Aorta (tissue), 5 donors: ENCODE measurements at places on chromosomes 7 and 10. TPM values are rescaled to one million over a fixed set of nuclear protein-coding genes. Genes with fewer than 3 reads are reported as not detected.

GRCh38 chr7:27842094-27842692 is 102.2 kb downstream of the TAX1BP1 start:
- no peak overlapping the region for H3K27ac ChIP-seq
- no peak for DNase-seq
- H3K4me1 ChIP-seq = no peaks in the 10 kb centered on the region
- H3K36me3 ChIP-seq = no peaks in the 10 kb centered on the region
- H3K27me3 ChIP-seq = no peaks in the 10 kb centered on the region

DNA sequence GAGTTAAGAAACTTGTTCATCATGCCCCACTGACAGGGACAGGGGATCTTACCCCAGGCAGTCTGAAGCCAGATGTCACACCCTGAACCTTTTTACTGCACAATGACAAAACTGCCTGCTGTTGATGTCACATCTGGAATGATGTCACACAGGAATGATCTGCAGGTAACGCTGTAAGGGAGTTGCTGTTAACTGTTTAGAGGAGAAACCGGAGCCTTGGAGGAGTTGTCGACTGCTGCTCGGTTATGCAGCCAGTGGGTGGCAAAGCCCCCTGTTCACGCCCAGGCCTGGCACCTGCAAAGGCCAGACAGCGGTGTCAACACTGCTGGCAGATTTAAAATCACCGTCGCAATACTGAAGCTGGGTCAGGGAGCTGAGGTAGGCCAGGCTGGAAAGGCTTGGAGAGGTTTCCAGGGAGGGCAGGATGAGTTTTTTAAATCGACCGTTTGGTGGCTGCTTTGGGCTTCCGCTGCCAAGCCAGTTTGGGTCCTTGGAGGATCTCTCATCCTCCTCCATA is 10.0 kb upstream of the SLIT1 start:
- H3K4me3 ChIP-seq = no peak overlapping the region
- H3K4me1 ChIP-seq = no peaks in the 10 kb centered on the region
- no peak overlapping the region for H3K27ac ChIP-seq
- H3K36me3 ChIP-seq = no peaks in the 10 kb centered on the region
- no peaks in the 10 kb centered on the region for H3K27me3 ChIP-seq

The SMNDC1 gene
- polyA plus RNA-seq = 18.2 TPM

GRCh38 chr10:17386616-17387075 is 67.7 kb downstream of the ST8SIA6 start:
- no peaks in the 10 kb centered on the region for H3K27me3 ChIP-seq
- H3K4me1 ChIP-seq = no peaks in the 10 kb centered on the region
- H3K36me3 ChIP-seq = no peaks in the 10 kb centered on the region
- H3K27ac ChIP-seq = no peak overlapping the region
- H3K4me3 ChIP-seq = no peak overlapping the region

- no peaks in the 10 kb centered on the region for H3K36me3 ChIP-seq
- no peak for DNase-seq
- H3K4me1 ChIP-seq = no peaks in the 10 kb centered on the region
Measured at GRCh38 chr7:117896339-117896738, 23.1 kb upstream of the CTTNBP2 start.

DNA sequence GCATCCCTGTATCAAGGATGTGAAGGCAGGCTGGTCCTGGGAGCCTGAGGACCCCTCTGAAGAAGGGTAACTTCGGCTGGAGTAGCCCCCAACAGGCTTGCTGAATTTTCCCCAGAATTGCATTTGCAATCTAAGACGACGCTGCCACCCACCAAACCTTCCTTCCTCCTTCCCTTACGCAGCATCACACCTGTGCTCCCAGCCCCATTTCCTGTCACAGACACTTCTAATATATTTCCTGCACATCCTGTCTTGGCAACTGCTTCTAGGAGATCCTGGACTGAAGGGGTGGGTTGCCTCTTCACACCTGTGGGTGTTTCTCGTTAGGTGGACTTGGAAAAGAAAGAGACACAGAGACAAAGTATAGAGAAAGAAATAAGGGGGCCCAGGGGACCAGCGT is 9.4 kb upstream of the PGAM1 start:
- H3K4me1 ChIP-seq = no peaks in the 10 kb centered on the region
- H3K36me3 ChIP-seq = no peaks in the 10 kb centered on the region
- no peak overlapping the region for H3K4me3 ChIP-seq
- no peak for DNase-seq
- no peaks in the 10 kb centered on the region for H3K27me3 ChIP-seq
- H3K27ac ChIP-seq = no peak overlapping the region

DNA sequence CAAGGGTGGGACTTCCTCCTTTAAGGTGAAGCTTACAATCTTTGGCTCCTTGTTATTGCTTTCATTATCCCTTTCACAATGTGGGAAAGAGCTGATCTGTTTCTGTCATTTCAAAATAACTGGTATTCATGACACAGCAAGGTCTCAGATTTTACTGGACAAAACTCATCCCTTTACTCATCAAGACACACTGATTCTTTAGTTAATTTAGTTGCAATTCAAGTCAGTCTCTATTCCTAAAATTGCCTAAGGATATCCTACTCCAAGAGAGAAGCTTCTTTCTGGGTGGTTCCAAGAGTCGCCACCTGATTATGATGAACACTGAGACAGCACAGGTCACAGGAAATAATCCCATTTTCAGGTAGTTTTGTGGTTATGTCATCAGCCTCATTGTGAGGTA is 5.8 kb upstream of the PNLIPRP3 start:
- no peaks in the 10 kb centered on the region for H3K4me1 ChIP-seq
- no peaks in the 10 kb centered on the region for H3K36me3 ChIP-seq
- no peak overlapping the region for H3K4me3 ChIP-seq
- no peak for DNase-seq
- no peak overlapping the region for H3K27ac ChIP-seq

DNA sequence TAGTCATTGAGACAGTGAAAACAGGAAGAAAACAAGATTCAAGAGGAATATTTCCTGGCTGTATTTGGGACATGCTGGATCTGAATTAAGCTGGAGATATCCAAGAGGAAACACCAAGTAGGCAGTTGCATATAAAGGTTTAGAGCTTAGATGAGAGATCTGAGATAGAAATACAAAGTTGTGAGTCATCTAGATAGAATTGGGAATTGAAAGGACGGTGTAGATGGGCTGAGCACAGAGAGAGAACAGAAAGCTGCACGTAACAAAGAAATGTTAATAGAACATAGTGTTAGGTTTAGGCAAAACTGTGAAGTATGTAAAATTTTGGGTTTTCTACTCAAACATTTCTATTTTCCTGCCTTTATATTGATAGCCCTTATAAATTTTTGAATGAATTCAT is 218.5 kb upstream of the TMEM196 start:
- no peaks in the 10 kb centered on the region for H3K4me1 ChIP-seq
- H3K27ac ChIP-seq = no peak overlapping the region
- no peaks in the 10 kb centered on the region for H3K27me3 ChIP-seq
- no peaks in the 10 kb centered on the region for H3K36me3 ChIP-seq
- no peak overlapping the region for H3K4me3 ChIP-seq

GRCh38 chr10:79322616-79323543 is 24.4 kb upstream of the PPIF start:
- DNase-seq = peak; percentile 71
- no peak overlapping the region for H3K27ac ChIP-seq
- no peaks in the 10 kb centered on the region for H3K4me1 ChIP-seq
- no peaks in the 10 kb centered on the region for H3K27me3 ChIP-seq
- no peak overlapping the region for H3K4me3 ChIP-seq
